ENCODE measurements at places on chromosomes 5 and 9.

GRCh38 chr5:85823462-85824426, 794.0 kb upstream of the COX7C start:
- no peak for DNase-seq

- peak; percentile 60 for DNase-seq
Measured at GRCh38 chr5:95631991-95632675, 12.2 kb downstream of the GPR150 start.

DNA sequence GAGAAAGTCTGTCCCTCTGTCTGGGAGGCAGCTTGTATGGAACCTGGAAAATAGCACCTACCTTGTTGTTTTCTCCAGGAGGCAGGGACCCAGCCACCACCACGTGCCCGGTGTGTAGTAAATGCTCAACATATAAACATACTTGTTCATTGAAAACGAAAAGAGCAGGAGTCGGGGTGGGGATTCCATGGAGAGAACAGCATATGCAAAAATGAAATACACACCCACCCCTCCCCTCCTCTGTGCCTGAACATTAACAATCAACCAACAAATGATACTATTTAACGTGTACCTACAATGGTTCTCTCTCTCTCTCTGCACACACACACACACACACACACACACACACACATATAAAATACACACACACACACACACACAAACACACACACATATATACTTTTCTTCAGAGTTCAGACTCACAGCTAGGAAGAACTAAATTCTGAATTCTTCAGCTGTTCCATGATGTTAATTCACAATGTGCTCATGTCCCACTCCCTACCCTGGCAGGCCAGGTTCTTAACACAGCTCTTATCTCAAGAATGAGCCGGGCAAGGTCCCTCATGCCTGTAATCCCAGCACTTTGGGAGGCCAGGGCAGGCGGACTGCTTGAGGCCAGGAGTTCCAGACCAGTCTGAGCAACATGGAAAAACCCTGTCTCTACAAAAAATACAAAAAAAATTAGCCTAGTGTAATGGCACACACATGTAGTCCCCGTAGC, 16.3 kb upstream of the DENND1A start:
- DNase-seq: no peak

DNA sequence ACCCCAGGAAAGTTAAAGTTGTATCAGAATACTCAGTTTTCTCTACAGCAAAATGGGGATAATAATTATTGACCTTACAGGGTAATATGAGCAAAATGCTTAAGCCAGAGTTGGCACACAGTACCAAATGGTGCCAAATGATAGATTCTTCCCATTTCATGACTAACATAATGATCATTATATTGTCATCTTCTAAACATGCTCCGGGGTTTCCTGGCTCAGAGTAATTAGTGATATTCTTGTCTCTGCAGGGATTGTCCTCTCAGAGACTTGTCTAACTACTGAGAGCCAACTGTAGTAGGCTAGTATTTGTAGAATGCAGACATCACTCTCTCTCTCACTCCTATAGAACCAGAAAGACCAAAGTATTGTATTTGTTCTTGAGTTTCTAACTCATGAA, 25.2 kb upstream of the PPP2R2B start:
- no peak for DNase-seq

DNA sequence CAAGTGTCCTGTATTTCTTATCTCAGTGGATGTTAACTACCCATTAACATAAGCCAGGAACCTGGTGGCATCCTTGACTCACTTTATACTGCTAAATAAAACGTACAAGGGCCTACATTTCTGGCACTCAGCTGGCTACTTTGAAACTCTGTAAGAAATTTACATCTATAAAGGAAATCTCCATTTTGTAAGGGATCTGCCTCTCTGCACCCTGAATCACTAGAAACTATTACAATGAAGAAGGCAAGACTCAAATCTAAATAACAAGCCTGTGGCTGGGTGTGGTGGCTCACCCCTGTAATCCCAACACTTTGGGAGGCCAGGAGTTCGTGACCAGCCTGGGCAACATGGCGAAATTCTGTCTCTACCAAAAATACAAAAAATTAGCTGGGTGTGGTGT, 51.5 kb downstream of the RAPGEF1 start:
- no peak for DNase-seq

DNA sequence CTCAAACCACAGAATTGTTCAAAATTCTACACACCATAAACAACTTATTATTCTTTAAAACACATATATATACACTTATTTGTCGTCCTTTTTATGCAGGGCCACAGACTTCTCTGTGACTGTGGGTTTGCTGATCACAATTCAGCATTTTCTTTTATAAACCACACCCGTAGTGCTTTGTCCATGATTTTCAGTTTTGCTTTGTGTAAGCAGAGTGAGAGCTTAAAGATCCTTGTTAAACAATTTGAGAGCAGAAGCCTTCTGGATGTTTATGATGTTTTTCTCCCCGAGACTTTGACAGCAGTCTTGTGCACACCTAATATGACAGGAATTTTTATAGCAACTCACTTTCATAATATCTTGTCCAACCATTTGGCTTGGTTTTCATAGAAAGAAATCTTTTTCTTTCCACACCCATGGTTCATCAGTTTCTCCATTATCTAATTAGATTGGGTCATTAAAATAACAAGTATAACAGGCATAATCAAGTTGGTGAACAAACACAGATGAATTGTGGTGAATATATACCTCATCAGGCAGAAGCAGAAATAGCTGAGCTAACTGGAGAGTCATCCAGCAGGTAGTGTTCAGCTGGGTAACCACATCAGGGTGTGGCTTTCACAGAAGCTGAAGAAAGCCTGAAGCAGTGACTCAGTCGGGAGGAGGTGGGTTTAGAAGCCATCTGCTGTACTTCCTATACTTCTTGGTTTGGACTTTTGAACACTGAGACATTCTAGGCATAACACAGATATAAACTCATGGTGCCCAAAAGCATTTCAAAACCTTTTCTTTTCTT, 232.8 kb downstream of the DOCK8 start:
- peak; percentile 28 for DNase-seq

GRCh38 chr5:156197042-156197635, 129.8 kb upstream of the SGCD start:
- DNase-seq: no peak

Data from activated naive CD8-positive, alpha-beta T cell treated with anti-CD3 and anti-CD28 coated beads, Interleukin-2, amount 50 U/mL, for 24 hours (primary cell).